ENCODE measurements at places on chromosomes 6 and 20.

GRCh38 chr20:36519944-36520343, 21.4 kb upstream of the MYL9 start:
- peak; percentile 40 for DNase-seq

GRCh38 chr6:6626187-6626586, 37.7 kb downstream of the LY86 start:
- DNase-seq = no peak

DNA sequence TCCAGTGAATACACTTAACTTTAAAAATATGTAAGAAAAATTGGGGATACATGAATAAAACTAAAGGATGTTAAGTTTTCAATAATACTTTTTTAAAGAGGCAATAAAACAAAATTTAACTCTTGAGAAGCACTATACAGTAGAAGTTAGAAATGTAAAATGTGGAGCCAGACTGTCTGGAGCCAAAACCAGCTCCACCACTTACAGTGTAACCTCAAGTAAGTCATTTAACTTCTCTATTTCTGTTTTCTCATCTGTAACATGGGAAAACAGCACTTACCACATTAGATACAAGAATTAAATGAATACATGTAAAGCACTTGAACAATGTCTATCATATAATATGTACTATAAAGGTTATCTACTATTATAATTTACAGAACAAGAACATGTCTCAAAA, 6.7 kb downstream of the ATG5 start:
- DNase-seq = no peak

GRCh38 chr20:11917663-11918062, at the start of gene BTBD3:
BTBD3 (plus strand) TSS chr20:11917893; CDS start chr20:11918276, 383 bp downstream.
- DNase-seq = no peak

DNA sequence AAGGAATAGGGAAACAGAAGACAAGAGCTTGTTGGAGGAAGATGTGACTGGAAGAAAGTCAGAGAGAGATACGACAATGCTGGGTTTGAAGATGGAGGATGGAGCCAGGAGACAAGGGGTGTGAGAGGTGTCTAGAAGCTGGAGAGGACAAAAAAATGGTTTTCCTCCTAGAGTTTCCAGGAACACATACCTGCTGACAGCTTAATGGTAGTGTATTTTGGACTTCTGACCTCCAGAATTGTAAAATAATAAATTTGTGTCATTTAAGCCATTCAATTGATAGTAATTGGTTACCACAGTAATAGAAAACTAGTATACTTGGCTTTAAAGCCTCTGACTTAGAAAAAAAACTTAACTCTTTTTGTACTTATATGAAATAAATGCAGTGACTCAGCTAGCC, 3.6 kb downstream of the AIG1 start:
- DNase-seq = no peak

DNA sequence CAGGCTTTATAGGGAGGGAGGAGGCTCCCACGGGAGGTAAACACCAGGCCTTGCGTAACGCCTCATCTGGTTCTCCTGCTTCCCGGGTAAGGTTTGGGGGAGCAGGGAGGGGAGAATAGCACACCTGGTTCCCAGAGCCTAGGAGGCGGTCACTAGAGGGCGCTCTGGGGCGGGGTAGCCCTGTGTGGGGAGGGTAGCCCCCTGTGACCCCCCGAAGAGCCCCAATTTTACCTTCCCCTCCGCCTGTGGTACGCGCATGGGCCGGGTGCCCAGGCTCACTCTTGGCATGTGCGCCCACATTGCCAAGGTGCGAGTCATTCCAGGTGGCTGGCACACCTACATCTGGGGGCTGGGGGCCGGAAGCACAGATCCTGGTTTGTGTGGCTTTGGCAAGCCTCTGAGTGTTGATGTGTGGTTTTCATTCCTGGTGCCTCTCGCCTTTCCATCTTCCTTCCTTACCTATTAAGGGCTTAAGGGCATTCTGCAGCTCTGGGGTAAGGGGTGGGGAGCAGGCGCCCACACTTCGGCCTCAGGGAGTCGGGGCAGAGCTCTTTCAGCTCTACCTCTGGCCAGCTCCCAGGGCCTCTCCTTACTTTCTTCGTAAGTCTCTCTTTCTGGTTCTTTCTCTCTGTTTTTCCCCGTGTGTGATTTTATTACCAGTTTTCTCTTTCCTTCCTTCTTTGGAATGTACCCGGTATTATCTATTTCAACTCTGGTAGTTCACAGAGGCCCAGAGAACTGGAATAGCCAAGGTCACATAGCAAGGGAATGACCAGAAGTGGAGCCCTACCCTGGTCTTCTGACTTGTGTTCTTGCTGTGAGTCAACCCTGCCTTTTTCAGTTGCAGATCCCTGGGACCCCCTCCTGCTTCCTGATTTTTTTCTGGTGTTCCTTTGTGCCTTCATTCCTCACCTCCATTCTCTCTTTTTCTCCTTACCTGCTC, 492 bp upstream of the RNF39 start:
- no peak for DNase-seq

GRCh38 chr6:70590400-70590799, 23.7 kb downstream of the SDHAF4 start:
- no peak for DNase-seq

GRCh38 chr20:53941680-53942471, 128.5 kb downstream of the BCAS1 start:
- no peak for DNase-seq

DNA sequence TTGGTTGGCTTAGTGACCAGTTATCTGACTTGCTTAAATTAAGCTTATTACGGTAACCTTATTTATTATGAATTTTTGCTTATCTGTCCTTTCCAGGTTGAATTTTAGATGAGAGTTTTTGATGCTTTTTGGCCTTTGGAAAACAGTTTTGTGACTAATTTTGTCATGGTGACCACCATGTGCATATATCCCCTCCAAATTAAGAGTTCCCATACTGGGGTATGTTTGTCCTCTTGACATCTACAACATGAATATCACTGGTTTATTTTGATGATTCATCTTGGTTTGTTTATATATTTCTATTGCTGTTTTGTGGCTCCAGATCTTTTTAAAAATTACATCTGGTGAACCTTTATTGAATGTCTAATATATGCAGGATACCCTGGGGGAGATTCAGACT, 61.4 kb downstream of the PHF20 start:
- no peak for DNase-seq

DNA sequence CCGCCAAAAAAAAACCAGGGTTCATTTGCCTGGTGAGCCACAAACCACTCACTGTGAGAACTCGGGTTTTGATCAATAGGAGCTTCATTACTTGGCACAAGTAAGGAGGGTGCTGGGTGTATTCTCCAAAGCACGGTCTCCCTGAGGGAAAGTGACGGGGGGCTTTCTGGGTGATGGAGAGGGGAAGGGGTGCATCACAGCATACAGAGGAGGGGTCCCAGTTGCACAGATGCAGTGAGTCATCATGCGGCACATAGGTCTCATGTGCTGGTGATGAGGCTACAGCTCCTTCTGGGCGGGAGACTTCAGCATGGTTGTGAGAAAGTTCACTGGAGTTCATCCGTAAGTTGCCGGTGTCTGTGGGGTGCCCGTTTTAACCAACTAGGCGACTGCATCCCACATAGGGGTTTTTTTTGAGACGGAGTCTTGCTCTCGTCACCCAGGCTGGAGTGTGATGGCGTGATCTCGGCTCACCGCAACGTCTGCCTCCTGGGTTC, 36.2 kb downstream of the SUN5 start:
- DNase-seq = no peak

- DNase-seq = no peak
These were observed 215.5 kb upstream of the SNX9 start for GRCh38 chr6:157607317-157608109.

GRCh38 chr6:40399888-40400457, 187.2 kb downstream of the LRFN2 start:
- DNase-seq = no peak

DNA sequence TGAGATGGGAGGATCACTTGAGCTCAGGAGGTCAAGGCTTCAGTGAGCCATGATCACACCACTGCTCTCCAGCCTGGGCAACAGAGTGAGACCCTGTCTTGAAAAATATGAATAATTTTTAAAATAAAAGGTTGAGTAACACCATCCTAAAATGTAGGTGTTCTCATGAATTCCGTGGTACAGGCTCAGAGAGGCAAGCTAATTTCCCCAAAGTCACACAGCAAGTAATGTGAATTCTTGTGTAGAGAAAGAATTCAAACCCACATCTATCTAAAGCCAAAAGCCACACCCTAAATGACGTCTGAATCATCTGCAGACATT, 80.5 kb downstream of the ZNF217 start:
- no peak for DNase-seq

- no peak for DNase-seq
These were observed 164.0 kb downstream of the FOXC1 start for GRCh38 chr6:1773700-1774099.

DNA sequence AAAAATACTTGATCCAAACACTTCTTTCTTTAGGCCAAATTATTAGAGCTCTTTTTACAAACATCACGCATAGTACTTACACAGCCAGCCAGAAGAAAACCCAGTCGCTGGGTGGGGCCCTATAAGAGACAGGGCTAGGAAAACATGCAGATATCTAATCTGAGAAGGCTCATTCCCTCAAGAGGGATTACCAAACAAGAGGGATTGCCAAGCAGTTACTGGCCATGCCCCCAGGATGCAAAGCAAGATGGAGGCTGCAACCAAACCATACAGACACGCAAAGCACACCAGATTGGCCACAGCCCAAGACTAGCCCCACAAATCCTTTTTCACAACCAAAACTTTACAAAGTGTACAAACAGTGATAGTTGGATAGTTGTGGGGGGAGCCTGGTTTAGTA, 1235.4 kb upstream of the GJE1 start:
- DNase-seq = no peak

DNA sequence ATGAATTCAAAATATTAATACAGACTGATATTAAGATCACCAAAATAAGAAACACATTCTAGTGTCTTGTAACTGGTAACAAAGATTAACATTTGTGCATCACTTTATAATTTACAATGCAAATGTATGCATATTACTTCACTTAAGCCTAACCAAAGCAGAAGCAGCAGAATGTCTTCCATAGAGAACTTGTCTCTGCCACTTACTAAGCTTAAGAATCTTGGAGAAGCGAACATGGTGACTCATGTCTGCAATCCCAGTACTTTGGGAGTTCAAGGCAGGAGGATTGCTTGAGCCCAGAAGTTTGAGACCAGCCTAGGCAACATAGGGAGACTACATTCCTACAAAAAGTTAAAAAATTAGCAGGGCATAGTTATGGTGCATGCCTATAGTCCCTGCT, 18.8 kb downstream of the AK9 start:
- DNase-seq = no peak

DNA sequence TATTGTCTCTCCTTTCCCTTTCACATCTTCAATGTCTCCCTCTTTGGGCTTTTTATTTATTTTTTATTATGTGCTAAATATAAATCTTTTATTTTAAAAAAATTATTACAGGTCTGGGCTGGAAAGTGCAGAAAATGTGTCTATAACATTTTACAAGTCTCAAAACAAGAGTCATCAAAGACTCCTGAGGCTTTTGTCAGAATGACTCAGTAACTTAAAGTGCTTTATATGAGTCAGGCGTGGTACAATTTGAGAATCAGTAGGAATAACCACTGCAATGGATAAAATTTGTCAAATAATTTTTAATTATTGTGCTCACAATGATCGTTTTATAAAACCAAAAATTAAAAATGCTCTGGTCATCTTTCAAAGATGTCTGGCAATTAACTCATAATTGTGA, 193.9 kb downstream of the MMUT start:
- no peak for DNase-seq

- no peak for DNase-seq
These were observed 343 bp downstream of the SNAP91 start for GRCh38 chr6:83708546-83708969.

DNA sequence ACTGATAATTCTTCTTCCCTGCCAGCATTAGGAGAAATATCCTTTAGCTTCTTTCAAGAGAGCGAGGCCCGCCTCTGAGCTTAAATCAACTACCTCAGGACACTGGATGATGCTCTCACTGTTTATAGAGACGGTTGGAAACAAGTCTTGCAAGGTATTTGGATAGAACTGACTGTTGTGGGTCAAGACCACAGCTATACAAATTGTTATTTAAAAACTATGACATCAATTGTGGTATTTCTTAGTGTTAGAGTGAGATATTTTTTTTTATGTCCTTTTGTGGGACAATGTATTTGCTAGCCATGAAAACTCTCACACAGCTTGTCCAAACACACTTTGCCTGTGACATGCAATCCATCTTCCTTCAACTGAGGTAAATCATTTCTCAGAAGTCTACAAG, 136.3 kb upstream of the PHACTR1 start:
- no peak for DNase-seq

DNA sequence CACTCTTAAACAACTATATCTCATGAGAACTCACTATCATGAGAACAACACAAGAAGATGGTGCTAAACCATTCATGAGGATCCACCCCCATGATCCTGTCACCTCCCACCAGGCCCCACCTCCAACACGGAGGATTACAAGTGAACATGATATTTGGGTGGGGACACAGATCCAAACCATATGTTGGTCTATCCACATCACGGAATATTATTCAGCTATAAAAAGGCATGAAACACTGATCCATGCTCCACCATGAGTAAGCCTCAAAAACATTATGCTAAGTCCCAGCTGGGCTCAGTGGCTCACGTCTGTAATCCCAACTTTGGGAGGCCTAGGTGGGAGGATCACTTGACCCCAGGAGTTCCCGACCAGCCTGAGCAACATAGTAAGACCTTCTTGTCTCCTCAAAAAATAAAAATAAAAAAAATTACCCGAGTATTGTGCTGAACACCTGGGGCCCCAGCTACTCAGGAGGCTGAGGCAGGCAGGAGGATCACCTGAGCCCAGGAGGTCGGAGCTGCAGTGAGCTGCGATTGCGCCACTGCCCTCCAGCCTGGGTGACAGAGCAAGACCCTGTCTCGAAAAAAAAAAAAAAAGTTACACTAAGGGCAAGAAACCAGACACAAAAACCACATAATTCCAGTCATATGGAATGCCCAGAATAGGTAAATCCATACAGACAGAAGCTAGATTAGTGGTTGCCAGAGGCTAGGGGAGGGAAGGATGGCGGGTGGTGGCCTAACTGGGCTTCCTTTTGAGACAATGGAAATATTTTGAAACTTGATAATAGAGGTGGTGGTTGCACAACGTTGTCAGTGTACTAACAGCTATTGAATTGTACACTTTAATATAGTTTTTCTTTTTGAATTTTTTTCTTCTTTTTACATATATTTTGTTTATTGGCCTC, 43.1 kb downstream of the ZNF217 start:
- no peak for DNase-seq

DNA sequence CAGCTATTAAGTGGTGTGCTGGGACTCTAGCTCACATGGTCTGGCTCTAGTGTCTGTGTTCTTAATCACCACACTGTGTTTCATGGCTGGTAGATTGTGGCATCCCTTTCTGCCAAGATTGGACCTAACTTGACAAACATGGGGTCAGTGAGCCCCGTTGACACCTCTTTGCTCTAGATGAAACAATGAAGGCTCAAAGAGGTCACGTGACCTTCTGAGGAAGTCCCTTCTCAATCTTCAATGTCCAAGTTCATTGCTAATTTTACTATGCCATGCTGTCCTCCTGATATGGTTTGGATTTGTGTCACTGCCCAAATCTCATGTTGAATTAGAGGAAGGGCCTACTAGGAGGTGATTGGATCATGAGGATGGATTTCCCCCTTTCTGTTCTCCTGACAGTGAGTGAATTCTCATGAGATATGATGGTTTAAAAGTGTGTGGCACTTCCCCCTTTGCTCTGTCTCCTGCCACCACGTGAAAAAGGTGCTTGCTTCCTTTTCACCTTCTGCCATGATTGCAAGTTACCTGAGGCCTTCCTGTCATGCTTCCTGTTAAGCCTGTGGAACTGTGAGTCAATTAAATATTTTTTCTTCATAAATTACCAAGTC, 177.8 kb upstream of the MYLIP start:
- DNase-seq = no peak

- DNase-seq = no peak
These were observed 246.2 kb downstream of the HACE1 start for GRCh38 chr6:104613416-104614001.

Measured in activated CD4-positive, alpha-beta T cell treated with anti-CD3 and anti-CD28 coated beads, Interleukin-2, Interleukin-4, amounts not matched to agents 100 ng/mL and 50 ng/mL, durations not matched to agents 16 hours and 8 hours (primary cell).